Epithelial cell of prostate (primary cell): ENCODE measurements at places on chromosomes 6 and 20.

DNA sequence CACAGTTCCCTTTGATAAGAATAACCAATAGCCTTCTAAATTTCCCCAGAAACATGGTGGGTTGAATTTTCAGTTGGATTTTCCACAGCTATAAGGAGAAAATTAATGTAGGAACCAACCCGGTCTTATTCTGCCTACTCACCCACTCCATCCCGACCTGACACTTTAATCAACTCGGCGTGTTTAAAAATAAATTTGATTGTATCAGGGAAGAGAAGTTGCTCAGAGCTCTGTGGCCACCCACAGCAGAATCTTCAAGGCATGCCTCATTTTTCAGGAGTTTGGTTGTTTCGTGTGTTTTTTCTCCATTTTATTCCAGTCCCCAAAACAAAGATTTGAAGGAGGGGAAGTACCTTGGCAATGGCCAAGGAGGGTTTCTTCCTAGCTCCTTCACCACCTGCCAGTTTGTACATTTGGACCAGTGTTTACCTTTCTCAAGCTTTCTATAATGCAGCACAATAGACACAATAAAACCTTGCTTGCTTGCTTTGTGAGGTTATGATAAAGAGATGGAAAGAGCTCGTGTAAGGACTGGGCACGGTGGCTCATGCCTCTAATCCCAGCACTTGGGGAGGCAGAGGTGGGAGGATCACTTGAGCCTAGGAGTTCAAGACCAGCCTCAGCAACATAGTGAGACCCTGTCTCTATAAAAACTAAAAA lies 297.2 kb upstream of the JARID2 start:
- DNase-seq, result no peak

DNA sequence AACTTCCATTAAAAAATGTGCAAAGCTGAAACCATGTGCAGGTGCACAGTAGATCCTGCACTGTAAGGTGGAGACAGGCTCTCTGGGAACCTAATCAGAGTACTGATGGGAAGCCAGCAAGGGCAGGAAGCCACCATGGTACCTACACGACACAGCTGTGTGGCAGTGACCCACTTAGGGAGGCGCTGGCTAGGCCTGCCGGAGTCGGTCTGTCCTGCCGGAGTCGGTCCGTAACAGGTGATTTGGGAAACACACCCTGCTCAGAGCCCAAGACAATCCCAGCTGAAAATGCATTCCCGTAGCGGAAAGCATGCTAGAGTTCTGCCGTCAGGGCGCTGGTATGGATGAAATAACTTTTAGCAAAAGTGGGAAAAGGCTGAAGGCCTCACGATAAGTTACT lies 17.2 kb downstream of the TXNDC5 start:
- no peak for DNase-seq

- DNase-seq, result no peak
These were observed 167.4 kb upstream of the LRFN2 start for GRCh38 chr6:40754461-40755045.

- DNase-seq, result no peak
These were observed at the start of gene LAMA4 for GRCh38 chr6:112253841-112254816. Gene LAMA4 (minus strand): TSS chr6:112254567. CDS start chr6:112254150, 417 bp downstream.

DNA sequence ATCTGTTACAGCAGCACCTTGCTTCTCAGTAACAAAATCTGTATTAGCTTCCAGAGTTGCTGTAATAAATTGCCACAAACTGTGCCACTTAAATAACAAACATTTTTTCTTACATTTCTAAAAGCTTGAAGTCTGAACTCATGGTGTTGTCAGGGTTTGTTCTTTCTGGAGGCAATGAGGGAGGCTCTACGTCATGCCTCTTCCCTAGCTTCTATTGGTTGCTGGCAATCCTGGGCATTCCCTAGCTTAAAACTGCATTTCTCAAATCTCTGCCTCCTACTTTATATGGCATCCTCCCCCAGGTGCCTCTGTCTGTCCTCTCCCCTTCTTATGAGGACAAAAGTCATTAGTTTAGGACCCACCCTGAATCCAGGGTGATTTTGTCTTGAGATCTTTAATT lies 41.6 kb upstream of the TMEM244 start:
- no peak for DNase-seq
